ENCODE measurements at places on chromosomes 2 and 18.

GRCh38 chr2:9737053-9737875 lies 106.0 kb upstream of the TAF1B start:
- DNase-seq = no peak

DNA sequence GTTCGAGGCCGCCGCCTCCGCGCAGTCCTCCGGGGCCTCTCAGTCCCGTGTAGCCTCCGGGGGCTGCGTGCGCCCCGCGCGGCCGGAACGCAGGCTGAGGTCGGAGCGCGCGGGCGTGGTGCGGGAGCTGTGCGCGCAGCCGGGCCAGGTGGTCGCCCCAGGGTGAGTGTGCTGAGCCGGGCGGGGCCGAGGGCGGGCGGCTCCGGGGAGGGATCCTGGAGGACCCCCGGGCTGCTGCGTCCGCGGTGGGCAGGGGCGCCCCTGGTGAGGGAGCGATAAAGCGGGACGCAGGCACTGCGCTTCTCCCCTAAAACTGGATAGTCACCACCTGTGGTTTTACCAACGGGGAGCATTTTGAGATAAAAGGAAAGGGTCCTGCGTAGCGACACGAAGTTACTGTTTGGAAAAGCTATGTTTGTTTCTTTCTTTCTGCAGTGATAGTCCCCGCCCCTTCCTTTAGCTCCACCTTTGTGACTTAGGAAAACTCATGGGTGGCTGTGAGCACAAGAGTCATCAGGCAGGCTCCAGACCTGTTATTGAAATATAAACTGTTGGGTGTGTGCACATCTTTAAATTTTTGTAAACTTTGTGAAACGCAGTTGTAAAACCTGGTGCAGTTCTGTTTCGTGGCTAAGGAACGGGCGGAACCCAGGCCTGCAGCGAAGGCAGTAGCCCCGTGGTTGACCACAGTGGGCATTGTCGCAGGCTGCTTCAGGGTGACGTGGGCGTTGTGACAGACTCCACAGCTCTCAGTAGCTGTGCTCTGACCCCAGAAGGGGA lies 687 bp downstream of the CTDP1 start:
- peak; percentile 79 for DNase-seq

- DNase-seq = no peak
Observed at GRCh38 chr2:200616656-200617055, 30.8 kb downstream of the AOX1 start.

DNA sequence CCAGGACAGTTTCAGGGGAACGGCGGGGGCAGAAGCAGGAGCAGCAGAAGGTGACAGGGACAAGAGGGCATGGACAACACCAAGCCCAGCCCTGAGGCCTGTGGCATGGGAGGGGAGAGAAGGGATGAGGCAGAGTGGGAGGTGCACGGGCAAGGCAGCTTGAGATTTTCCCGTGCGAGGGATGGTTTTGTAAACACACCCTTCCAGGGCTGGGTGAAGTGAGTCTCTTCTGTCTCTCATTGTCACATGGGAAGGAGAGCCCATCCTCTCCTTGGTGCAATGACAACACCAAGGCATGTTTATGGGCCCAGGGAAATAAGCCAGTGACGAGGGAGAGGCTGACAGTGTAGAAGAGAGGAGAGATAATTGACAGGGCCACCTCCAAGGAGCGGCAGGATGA lies 69.6 kb upstream of the RIOK3 start:
- no peak for DNase-seq

DNA sequence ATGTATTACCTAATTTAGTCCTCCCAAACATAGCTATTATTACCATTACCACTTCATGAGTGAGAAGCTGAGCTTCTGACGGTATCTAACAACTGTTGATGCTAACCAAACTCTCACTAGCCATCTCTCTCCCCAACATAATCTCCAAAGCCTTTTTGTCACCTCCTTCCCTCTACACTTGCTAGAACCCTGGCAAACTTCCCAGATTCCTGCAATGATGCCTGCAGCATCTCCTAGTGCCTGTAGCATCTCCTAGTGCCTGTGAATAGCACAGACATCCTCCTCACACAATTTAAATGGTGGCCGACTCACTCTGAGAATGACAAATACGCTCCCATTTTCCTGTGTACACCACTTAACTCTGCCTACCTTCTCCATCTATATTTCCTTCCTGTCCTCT lies 126.7 kb downstream of the STK39 start:
- DNase-seq = no peak

DNA sequence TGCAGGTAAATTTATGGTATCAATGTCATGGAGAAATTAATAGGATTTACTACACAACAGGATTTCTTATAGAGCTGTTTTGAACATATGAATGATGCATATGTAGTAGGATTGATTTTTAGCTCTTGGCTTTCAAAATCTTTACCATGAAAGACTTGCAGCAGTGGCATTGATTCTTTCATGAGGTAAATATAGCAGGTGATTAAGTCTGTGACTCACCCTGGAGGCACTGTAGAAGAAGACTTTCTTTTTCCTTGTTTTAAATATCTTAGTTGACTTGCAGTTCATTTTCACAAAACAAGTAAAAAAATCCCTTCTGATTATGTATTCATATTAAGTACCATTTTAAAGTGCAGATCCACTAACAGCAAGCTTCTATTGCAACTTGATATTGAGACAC lies 463.0 kb downstream of the FBXO15 start:
- DNase-seq = no peak

DNA sequence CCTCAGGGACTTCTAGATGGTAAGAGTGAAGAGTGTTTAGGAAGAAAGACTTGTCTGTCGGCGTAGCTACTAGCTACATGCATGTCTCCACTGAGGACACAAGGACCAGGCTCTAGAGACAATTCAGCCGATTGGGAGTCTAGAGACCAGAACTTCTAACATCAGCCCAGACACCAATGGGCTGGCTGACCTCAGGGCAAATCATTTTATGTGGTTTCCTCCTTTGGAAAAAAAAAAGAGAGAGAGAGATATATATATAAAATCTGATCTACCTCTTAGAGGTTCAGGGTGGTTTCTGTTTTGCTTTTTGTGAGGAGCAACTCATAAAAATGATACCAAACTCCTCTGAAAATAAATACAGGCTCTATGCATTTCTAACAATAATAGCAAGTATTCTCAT lies 212.8 kb downstream of the BCL2 start:
- no peak for DNase-seq

Data from H7 (cell line).